ENCODE measurements at places on chromosomes 16 and 17.

- no peak for DNase-seq
- no peaks in the 10 kb centered on the region for H3K36me3 ChIP-seq
- H3K4me1 ChIP-seq, result no peaks in the 10 kb centered on the region
- no peaks in the 10 kb centered on the region for H3K27me3 ChIP-seq
Observed at GRCh38 chr16:35102780-35103403, 1643.5 kb downstream of the TP53TG3F start.

DNA sequence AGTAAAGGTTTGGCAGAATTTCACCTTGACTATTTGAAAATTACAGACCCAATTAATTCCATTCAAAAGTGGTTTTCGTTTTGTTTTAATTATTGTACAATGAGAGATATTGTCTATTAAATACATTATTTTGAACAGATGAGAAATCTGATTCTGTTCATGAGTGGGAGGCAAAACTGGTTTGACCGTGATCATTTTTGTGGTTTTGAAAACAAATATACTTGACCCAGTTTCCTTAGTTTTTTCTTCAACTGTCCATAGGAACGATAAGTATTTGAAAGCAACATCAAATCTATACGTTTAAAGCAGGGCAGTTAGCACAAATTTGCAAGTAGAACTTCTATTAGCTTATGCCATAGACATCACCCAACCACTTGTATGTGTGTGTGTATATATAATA, 72.6 kb downstream of the CDK12 start:
- DNase-seq, result no peak
- peaks cover 7% of the 10 kb centered on the region for H3K4me1 ChIP-seq
- no peak overlapping the region for H3K27ac ChIP-seq
- peaks cover 39% of the 10 kb centered on the region for H3K36me3 ChIP-seq
- no peak overlapping the region for H3K4me3 ChIP-seq

GRCh38 chr17:49074851-49075540, 57.6 kb upstream of the B4GALNT2 start:
- H3K27ac ChIP-seq, result no peak overlapping the region
- H3K4me1 ChIP-seq, result no peaks in the 10 kb centered on the region
- no peak overlapping the region for H3K4me3 ChIP-seq

- no peaks in the 10 kb centered on the region for H3K27me3 ChIP-seq
- peaks cover 17% of the 10 kb centered on the region for H3K4me1 ChIP-seq
- no peak for DNase-seq
- H3K27ac ChIP-seq, result no peak overlapping the region
- no peak overlapping the region for H3K4me3 ChIP-seq
Observed at GRCh38 chr17:51238255-51238887, 21.5 kb downstream of the MBTD1 start.

GRCh38 chr17:75552425-75553294, 27.2 kb downstream of the LLGL2 start:
- no peak overlapping the region for H3K4me3 ChIP-seq
- H3K27me3 ChIP-seq, result no peaks in the 10 kb centered on the region
- H3K27ac ChIP-seq, result no peak overlapping the region

DNA sequence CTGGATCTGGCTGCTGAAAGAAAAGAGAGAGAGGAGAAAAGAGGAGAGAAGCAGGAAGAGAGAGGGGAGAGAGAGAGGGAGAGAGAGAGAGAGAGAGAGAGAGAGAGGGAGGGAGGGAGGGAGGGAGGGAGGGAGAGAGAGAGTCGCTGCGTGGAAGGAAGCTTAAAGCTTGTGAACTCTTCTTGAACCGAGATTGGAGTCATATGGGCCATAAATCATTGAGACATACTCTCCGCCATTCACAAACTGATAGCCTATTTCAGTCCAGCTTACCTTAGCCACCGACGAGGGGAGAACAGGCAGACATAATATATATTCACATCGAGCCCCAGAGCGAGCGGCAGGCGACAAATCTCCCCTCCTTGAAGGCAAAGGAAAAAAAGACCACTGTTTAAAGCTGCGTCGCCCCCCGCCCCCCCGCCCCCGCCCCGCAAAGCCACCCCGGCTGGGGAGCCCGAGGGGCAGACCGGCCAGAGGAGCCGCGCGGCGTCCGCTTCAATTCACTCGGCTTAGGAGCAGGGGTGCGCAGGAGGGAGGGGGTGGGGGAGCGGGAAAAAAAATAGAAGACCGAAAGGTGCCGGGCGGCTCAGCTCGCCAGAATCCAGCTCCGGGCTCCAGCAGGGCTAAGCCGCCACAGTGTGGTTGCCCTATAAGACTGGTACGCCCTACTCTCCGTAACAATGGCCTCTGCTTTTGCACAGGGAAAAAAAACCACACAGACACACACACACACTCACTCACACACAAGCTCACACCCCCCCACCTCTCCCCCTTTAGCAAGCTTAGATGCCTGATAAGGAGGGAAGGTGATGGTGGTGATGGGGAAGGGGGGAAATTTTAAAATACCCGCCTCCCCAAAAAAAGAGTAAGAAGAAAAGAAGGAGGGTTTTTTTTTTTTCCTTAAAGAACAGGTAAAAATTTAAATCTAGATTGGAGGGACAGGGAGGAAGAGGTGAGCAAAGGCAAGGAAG, 10.6 kb upstream of the HOXB2 start:
- peaks cover 15% of the 10 kb centered on the region for H3K27me3 ChIP-seq
- H3K4me3 ChIP-seq, result peak overlapping the region; percentile 11
- no peaks in the 10 kb centered on the region for H3K36me3 ChIP-seq

DNA sequence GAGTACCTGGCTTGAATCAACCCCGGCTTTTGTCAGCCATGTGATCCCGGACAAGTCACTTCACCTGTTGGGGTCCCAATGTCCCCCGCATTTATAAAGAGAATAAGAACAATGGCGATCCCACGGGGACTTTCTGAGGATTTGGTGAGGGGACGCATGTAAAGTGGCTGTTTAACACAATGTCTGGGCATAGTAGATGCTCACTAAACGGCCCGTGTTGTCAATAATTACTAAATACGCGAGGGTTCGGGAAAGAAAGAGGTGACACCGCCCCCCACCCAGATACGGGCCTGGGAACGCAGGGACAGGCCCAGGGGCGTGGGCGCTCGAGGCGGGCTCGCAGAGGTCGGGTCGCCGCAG, 1.8 kb downstream of the SYNGR3 start:
- peak overlapping the region; percentile 74 for H3K27ac ChIP-seq
- H3K27me3 ChIP-seq, result peaks cover 18% of the 10 kb centered on the region
- peaks cover 11% of the 10 kb centered on the region for H3K4me1 ChIP-seq

DNA sequence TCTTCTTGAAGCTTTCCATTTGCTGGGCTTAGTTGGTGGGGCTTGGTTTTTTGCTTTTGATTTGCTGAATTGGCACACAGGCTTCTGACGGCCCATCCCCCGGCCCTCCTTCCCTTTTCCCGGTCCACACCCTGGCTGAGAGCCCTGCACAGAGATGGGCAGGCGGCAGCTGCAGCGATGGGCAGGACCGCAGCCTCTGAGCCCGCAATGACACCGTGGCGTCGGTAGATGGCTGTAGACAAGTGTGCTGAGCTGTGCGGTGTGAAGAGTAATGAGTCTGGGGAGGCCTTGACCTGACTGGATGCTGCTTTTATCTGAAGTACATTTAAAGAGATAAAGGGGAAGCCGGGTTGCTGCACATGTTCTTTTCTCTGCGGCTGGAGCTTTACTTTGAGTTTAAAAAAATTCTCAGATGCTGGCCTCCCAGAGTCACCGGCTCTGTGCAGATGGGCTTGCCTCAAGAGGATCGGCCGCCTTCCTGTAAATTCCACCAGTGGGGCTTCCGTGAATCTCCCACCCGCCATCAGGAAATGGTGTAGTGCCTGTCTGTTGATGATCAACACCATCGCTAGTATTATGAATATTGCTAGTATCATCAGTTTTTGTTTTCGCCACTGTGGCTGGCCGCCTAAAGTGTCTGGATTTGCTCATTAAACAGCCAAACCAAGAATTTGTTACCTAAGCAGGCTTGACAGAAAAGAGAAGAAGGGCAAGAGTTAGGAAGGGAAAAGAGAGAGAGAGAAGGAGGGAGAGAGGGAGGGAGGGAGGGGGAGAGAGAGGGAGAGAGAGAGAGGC, 245.6 kb upstream of the RBFOX1 start:
- H3K4me3 ChIP-seq, result no peak overlapping the region
- no peaks in the 10 kb centered on the region for H3K4me1 ChIP-seq
- no peak overlapping the region for H3K27ac ChIP-seq
- DNase-seq, result no peak
- H3K27me3 ChIP-seq, result no peaks in the 10 kb centered on the region
- no peaks in the 10 kb centered on the region for H3K36me3 ChIP-seq

GRCh38 chr16:85250147-85250463, 137.8 kb upstream of the CIBAR2 start:
- H3K4me1 ChIP-seq, result peaks cover 5% of the 10 kb centered on the region
- no peaks in the 10 kb centered on the region for H3K36me3 ChIP-seq
- no peaks in the 10 kb centered on the region for H3K27me3 ChIP-seq

GRCh38 chr16:58109330-58109729, 19.9 kb downstream of the CFAP20 start:
- DNase-seq, result no peak
- H3K27ac ChIP-seq, result no peak overlapping the region
- peaks cover 10% of the 10 kb centered on the region for H3K36me3 ChIP-seq
- H3K27me3 ChIP-seq, result no peaks in the 10 kb centered on the region
- no peaks in the 10 kb centered on the region for H3K4me1 ChIP-seq

DNA sequence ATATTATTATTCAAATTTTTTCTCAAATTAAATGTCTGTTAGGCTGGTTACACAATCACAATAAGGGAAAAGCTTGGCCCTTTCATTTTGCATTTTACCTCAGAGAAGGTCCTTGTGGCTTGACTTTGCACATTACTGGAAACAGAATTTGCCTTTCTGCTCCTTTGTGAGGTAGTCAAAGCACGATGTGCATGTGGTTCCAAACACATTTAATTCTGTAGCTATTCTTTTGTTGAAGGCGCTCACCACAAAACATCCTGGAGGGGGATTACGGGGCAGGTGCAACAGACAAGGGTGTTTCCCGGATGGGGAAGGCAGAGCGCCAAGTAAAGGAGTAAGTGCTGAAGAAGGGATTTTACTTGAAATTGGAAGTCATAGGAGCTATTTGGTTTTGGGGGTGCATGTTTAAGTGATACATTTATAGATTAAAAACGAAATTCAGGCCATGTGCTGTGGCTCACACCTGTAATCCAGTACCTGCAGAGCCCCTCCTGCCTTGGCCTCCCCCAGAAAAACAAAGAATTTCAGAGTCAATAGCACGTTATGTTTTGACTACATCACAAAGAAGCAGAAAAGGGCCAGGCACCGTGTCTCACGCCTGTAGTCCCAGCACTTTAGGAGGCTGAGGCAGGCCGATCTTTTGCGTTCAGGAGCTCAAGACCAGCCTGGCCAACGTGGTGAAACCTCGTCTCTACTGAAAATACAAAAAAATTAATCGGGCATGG, 31.2 kb upstream of the TENT4B start:
- no peak for DNase-seq
- H3K27ac ChIP-seq, result no peak overlapping the region
- no peaks in the 10 kb centered on the region for H3K27me3 ChIP-seq
- H3K4me1 ChIP-seq, result no peaks in the 10 kb centered on the region
- no peaks in the 10 kb centered on the region for H3K36me3 ChIP-seq
- no peak overlapping the region for H3K4me3 ChIP-seq

- no peaks in the 10 kb centered on the region for H3K27me3 ChIP-seq
- no peak overlapping the region for H3K27ac ChIP-seq
- no peaks in the 10 kb centered on the region for H3K36me3 ChIP-seq
- DNase-seq, result no peak
Observed at GRCh38 chr17:16371742-16372141, 9.1 kb upstream of the UBB start.

DNA sequence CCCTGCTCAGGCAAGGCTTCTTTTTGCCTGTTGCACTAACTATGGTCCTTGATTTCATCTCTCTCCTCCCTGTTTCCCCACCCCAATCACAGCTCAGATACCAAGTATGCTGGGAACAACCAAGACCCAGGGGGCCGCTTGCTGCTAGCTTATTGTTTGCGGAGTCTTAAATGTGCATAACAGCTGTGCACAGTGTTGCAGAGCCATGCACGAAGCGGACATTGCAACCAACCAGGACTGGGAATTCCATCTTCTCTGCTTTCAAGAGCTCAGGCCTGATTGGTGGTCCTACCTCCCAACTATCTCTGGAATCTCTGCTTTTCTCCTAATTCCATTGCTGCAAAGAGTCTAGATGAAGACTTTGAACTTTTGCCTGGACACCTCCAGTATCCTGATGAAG, 281.3 kb upstream of the TNRC6C start:
- no peak overlapping the region for H3K4me3 ChIP-seq
- no peak overlapping the region for H3K27ac ChIP-seq
- H3K36me3 ChIP-seq, result peaks cover 8% of the 10 kb centered on the region
- H3K4me1 ChIP-seq, result no peaks in the 10 kb centered on the region
- no peaks in the 10 kb centered on the region for H3K27me3 ChIP-seq

- H3K27me3 ChIP-seq, result peaks cover 57% of the 10 kb centered on the region
- H3K4me3 ChIP-seq, result no peak overlapping the region
- H3K36me3 ChIP-seq, result no peaks in the 10 kb centered on the region
- no peak overlapping the region for H3K27ac ChIP-seq
- no peaks in the 10 kb centered on the region for H3K4me1 ChIP-seq
- no peak for DNase-seq
Observed at GRCh38 chr17:7775051-7775450, 57.5 kb downstream of the DNAH2 start.

- H3K4me3 ChIP-seq, result no peak overlapping the region
- H3K27me3 ChIP-seq, result peaks cover 26% of the 10 kb centered on the region
- no peaks in the 10 kb centered on the region for H3K36me3 ChIP-seq
- peaks cover 20% of the 10 kb centered on the region for H3K4me1 ChIP-seq
Observed at GRCh38 chr16:4938683-4939030, 1.7 kb upstream of the PPL start.

DNA sequence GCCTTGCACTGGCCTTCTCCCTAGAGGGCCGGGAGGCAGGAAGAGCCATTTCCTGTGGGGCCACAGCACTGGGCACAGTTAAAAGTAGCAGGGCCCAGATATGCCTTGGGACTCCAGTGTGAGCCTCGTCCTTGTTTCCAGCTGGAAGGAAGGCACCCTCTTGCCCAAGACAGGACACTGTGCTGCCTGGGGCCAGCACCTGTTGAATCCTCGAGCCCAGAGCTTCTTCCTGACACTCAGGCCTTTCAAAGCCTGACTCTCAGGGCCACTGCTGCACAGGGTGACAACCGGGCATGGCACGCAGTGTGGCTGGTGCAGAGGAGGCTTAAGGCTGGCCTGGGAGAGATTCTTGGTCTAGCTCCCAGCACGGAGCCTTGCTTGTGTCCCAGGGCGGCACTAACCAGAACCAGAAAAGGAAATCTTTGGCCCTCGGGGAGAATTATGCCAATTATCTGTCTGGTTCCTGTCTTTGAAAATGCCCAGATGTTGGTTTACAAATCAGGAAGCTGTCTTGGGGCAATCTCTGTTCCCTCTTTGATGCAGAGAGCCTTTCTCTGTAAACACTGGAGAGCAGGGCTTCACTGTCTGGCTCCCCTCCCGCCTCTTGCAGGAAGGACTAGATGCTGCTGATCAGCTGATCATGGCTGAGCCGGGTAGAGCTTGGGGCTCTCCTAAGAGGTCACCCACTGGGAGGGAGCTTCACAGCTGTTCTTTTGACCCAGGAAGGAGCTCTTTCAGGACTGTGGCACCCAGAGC, 11.1 kb downstream of the LDHD start:
- peak overlapping the region; percentile 78 for H3K27ac ChIP-seq
- H3K36me3 ChIP-seq, result no peaks in the 10 kb centered on the region
- DNase-seq, result peak; percentile 78

DNA sequence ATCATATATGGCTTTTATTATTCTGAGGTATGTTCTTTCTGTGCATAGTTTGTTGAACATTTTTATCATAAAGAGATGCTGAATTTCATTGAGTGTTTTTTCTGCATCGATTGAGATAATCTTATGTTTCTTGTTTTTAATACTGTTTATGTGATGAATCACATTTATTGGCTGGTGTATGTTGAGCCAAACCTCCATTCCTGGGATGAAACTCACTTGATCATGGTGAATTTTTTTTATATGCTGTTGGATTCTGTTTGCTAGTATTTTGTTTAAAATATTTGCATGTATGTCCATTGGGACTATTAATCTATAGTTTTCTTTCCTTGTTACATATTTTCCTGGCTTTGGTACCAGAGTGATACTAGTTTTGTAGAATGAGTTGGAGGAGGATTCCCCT, 500.2 kb downstream of the CDH11 start:
- H3K36me3 ChIP-seq, result no peaks in the 10 kb centered on the region
- no peaks in the 10 kb centered on the region for H3K27me3 ChIP-seq
- H3K4me3 ChIP-seq, result no peak overlapping the region
- no peak for DNase-seq
